Right renal cortex interstitium (tissue), 3 donors: ENCODE measurements at places on chromosomes 2 and 18. TPM values are rescaled to one million over a fixed set of nuclear protein-coding genes. Genes with fewer than 3 reads are reported as not detected.

The PAX3 gene
- polyA plus RNA-seq = not detected

The SDC1 gene
- 24.1 TPM for polyA plus RNA-seq

The REG3A gene
- polyA plus RNA-seq = not detected

The NIFK gene
- polyA plus RNA-seq = 64.2 TPM

The ALPI gene
- not detected for polyA plus RNA-seq

The ERFE gene
- polyA plus RNA-seq = 4.9 TPM

The AQP12B gene
- 1.4 TPM for polyA plus RNA-seq

The DTYMK gene
- polyA plus RNA-seq = 39.0 TPM

The ALPP gene
- 0.06 TPM for polyA plus RNA-seq

The DYNC1I2 gene
- 222 TPM for polyA plus RNA-seq

The ASB18 gene
- polyA plus RNA-seq = 0.06 TPM

The LTBP1 gene
- 74.7 TPM for polyA plus RNA-seq

The CHST10 gene
- 22.5 TPM for polyA plus RNA-seq

The PJVK gene
- 8.8 TPM for polyA plus RNA-seq

The TUBA4B gene
- polyA plus RNA-seq = 0.49 TPM

The RTP5 gene
- polyA plus RNA-seq = not detected

The SLC4A3 gene
- polyA plus RNA-seq = 7.1 TPM

The CD226 gene
- polyA plus RNA-seq = 3.3 TPM

The OTOS gene
- polyA plus RNA-seq = not detected

The GALNT13 gene
- 3.0 TPM for polyA plus RNA-seq

The AQP12A gene
- polyA plus RNA-seq = 0.19 TPM

The SPR gene
- 14.5 TPM for polyA plus RNA-seq

The DIPK1C gene
- polyA plus RNA-seq = 0.26 TPM

The SNTG2 gene
- polyA plus RNA-seq = 2.7 TPM

The NT5DC4 gene
- polyA plus RNA-seq = 0.12 TPM

The SERPINB13 gene
- not detected for polyA plus RNA-seq
